ENCODE measurements at places on chromosomes 2 and 18.
A peak's percentile ranks its signal among the peaks of the same experiment; 100 is the strongest.

DNA sequence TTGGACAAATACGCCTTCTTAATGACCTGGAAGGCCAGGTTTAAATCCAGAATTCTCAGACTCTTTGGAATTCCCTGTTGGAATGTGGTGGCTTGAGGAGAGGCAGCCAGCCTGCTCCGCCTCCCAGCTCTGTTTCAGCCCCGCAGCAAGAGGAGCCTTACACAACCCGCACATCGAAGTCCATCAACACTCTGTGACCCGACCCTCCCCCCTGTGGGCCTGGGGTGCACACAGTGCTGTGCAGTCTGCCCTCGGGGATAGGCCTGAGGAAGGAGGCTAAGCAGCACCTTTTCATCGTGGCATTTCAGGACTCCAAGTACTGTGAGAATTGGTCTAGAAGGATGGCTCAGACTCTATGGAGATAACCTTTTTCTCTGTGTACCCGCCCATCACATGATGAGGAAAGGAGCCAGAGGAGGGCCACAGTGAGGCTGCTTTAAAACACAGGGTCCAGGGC is 73.7 kb downstream of the GREB1L start:
- no peak for DNase-seq

DNA sequence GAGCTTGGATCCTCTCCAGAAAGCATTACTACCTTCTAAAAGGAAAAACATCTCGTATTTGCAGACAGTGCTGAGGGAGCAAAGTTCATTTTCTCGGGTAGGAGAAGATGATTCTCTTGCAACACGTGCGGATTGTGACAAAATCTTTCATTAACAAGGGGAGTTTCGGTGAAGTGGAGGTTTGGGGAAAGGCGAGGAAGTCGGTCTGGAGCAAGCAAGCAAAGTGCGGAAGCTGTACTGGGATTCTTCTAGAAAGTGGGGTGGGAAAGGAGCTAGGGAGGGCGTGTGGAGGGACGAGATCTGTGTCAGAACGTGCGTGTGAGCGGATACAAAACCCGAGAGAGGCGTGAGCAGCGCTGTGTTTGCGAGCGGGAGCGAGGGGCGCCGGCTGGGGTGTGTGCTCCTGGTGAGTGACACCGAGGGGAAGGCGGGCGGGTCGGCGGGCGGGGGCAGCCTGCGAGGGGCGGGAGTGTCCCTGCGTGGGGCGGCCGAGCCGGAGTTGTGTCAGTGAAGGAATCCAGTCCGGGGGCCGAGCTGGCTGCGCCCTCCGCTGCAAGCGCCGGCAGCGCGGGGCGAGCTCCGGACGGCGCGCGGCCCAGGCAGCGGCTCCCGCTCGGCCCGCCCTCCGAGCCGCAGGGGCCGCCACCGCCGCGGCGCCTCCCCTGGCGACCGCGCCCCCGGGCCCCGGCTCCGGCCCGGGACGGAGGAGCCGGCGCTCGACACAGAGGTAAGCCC is at the start of gene SPATS2L:
SPATS2L (plus strand) TSS at position 498 of the 735 bp plus-strand sequence. CDS start 82,552 bp downstream, outside the sequence.
- no peak for DNase-seq

GRCh38 chr2:208025037-208025813 is at the start of gene PLEKHM3:
Gene PLEKHM3, minus strand, starts transcription at chr2:208025527. Its CDS starts 23,888 bp downstream, at chr2:208001639.
- DNase-seq = peak; percentile 33

DNA sequence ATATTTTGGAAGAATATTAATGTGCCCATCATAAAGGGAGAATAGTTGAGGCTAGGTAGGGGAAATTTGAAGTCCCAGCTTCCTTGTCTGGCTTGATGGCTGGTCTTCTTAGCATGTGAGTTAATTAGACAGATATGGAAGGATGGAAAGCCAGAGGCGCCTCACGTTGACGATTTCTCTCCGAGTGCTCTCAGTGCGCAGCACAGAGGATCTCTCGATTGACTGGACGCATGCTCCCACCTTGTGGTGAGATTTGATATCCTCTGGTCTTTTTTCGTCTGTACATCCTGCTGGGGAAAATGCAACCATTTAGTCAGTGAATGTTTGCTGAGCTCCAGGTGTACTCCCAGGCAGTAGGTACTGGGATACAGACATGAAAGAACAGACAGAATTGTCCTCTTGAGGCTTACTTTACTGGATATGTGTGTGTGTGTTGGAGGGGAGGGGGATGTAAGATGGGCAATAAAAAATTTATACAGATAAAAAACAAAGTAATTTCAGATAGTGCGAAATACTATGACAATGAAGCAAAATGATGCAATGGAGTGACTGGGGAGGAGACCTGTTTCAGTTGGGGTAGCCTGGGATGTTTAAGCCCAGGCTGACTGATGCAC is 66.9 kb upstream of the ZNG1B start:
- DNase-seq = no peak

GRCh38 chr2:67840460-67841068 is 222.2 kb downstream of the C1D start:
- DNase-seq = peak; percentile 48

GRCh38 chr18:26471826-26472225 is 76.5 kb downstream of the KCTD1 start:
- DNase-seq = no peak

GRCh38 chr2:236133410-236134012 is 34.7 kb downstream of the GBX2 start:
- DNase-seq = no peak

DNA sequence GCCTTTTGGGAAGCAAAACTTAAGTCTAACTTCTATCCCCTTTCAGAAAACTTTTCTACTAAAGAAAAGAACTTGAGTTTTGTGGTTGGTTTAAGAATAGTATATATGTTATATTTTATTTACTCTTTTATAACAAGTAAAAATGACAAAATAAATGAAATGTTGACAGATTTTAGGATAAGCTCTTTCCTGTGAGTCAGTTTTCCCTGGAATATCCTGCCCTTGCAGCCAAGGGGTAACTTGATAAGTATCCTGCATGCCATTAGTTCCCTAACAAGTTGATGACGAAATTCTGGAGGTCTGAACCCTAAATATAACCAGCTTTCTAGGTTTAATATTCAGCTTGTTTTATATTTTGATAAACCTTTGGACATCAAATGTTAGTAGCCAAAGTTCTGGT is 7.3 kb upstream of the HTR2B start:
- DNase-seq = no peak

DNA sequence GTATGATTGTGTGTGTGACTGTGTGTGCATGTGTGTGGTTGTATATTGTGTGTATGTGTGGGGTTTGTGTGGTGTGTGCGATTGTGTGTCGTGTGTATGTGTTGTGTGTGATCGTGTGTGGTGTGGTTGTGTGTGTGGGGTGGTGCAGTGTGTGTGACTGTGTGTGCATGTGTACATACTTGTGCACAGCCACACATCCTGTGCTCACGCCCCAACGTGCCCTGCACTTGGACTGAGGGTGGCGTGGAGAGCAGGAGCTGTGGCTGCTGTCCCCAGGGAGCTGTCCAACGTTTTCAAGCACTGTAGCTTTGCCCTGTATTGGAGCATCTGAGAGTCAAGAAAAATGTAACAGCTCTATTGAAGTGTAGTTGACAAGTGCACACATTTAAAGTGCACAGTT is 243.2 kb upstream of the HDAC4 start:
- no peak for DNase-seq

DNA sequence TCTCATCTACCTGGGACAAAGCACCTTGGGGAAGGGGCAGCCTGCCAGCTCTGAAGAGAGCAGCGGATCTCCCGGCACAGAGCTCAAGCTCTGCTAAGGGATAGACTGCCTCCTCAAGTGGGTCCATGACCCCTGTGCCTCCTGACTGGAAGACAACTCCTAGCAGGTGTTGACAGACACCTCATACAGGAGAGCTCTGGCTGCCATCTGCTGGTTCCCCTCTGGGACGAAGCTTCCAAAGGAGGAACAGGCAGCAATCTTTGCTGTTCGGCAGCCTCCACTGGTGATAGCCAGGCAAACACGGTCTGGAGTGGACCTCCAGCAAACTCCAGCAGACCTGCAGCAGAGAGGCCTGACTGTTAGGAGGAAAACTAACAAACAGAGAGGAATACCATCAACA is 549.9 kb upstream of the LRATD1 start:
- no peak for DNase-seq

Data from NCI-H2029 (cell line).